T-helper 1 cell (primary cell): ENCODE measurements at places on chromosomes 11 and 22.

- no peak for DNase-seq
These were observed 48.5 kb downstream of the MICAL2 start for GRCh38 chr11:12158909-12159308.

- no peak for DNase-seq
These were observed 859.3 kb downstream of the BRD1 start for GRCh38 chr22:48968201-48968959.

- DNase-seq = no peak
These were observed 170.1 kb downstream of the GRIK4 start for GRCh38 chr11:120681434-120682331.

GRCh38 chr11:87819151-87819550, 356.1 kb downstream of the RAB38 start:
- no peak for DNase-seq

DNA sequence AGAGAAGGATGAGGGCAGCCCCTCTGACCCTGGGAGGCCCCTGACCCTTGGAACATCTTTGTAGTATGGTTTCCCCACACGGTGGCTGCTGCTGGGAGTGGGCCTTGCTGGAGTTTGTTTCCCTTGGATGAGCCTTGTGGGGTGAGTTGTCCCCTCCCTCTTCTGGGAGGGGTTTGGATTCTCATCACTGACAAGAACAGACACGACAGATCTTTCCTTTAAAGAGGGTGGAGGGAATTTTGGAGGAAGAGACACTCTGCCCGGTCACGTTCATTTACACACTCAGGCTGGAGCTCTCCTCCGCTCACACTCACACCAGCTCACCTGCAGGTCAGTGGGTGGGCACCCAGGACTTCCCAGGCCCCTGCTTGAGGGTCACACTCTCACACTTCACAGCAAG, 31.7 kb downstream of the POU2F3 start:
- no peak for DNase-seq

GRCh38 chr11:109644152-109644551, 222.2 kb downstream of the C11orf87 start:
- no peak for DNase-seq

GRCh38 chr11:32229576-32230240, 138.8 kb downstream of the RCN1 start:
- DNase-seq = no peak

GRCh38 chr11:119531056-119531455, 108.1 kb upstream of the THY1 start:
- no peak for DNase-seq

DNA sequence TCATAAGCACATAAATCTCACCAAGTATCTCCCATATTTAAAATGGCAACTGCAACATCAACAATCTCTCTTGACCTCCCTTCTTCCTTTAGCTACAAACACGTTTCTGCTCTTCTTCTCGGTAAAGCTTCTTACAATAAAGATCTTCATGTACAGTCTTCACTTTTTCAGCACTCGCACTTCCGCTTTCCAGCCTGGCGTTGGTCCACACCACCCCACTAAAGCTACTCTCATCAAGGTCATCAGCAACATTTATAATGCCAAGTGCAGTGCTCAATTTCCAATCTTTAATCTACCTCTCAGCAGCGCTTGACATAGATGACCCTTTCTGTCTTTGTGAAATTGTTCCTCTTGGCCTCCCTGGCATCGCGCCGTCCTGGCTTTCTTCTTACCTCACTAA, 33.6 kb downstream of the NTM start:
- DNase-seq = no peak

GRCh38 chr11:78040691-78041379, 17.8 kb upstream of the KCTD14 start:
- DNase-seq = peak; percentile 17

DNA sequence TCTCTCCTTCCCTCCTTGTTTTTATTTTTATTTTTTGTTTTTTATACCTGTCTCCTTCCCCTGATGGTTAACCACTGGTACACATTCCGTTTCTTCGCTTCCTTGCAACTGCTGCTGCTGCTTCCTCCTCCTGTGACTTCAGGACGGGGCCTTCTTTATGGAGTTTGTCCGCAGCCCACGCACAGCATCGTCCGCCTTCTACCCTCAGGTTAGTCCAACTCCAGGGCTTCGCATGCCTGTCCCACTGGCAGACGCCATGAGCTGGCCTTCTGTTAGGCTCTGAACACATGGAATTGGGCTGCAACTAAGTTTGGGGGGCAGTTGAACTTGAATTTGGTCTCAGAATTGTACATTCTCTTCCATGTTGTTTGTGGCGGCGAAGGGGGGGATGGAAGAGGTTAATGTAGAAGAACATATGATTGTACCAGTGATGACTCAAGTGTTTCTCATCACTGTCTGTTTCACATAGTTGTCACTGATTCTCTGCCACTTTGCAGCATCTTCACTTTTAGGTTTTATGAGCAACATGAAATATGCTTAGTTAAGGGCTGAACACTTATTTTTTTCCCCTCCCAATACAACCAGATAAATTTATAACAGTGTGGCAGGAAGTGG, 83.0 kb upstream of the YWHAH start:
- no peak for DNase-seq

DNA sequence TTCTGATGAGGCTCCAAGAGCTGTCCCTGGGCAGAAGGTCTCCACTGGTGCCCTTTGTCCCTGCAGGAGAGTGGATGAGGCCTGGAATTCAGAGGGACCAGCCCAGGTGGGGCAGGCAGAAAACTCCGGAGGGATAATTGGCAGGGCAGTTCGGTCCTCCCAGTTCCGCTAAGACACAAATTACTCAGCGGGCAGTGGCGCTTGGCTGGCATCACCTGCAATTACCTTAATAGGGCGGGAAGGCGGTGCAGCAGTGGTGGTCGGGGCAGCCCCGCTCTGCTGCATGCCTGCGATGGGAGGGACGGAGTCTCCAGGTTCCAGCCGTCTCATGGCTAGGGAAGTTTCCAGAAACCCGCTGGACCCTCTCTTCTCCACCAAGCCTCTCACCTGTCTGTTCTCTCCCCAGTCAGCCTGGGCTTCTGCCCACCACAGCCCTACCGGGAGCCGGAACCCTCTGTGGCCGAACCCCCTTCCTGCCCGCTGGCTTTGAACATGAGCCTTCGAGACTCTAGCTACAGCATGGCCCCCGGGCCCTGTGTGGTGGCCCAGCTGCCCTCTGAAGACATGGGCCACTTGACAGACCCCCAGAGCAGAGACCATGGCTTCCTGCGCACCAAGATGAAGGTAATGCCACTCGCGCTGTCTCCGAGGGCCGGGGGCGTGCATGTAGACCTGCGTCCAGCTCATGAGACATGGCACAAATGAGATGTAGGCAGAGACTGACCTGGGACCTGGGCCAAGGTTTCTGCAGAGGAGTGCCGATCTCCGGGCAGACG, 7.0 kb downstream of the OVOL1 start:
- DNase-seq = no peak

DNA sequence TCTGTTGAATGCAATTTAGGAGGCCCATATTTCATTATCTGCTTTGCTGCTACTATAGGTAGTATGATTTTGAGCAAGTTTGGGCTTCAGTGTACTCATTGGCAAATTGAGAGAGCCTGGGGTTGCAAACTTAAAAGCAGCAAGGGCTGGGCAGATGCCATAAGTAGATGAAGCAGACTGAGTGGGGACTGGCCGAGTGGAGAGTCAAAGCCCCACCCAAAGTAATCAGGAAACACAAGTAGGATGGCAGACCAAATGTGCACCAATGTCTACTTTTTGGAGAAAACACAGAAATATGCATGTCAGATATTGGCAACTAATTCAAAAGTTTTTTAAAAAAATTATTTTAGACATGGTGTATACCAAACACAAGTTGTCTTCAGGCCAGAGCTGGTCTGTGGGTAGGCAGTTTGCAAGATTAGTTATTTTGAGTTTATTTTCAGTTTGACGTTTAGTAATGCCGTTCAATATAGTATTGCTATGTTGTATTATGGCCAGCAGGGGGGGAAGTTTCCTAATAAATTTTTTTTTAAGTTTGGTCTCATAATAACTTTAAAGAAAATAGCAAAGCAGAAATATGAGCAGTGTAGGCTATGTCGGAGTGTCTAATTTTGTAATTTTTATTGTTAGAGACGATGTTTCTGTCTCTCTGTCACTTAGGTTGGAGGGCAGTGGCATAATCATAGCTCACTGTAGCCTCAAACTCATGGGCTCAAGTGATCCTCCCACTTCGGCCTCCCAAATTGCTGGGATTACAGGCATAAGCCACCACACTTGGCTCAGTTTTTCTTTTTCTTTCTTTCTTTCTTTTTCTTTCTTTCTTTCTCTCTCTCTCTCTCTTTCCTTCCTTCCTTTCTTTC, 105.1 kb downstream of the HIPK3 start:
- no peak for DNase-seq

DNA sequence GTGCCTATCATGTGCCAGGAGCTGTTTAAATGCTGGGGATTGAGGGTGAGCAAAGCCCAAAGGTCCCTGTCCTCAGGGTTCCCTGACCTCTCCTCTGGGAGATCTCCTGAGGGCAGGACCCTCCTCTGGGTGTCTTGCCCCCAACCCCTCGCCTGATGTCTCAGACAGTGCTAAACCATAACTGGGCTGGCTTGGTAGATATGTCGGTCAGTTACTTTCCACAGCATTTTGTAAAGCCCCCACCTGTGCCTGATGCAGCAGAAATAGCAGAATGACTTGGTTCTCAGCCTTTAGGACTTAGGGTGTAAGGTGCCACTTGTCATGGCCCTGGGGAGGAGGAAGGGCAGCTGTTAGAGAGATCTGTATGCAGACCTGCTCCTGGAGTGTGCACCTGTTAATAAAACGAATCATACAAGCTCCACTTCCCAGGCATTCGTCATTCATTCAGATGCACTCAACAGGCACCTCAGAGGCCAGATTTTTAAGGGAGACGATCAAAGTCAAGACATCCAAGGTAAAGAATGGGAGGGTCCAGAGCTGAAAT, 88.1 kb downstream of the TP53I11 start:
- DNase-seq = no peak

GRCh38 chr11:45485070-45485707, 180.2 kb downstream of the CHST1 start:
- no peak for DNase-seq

DNA sequence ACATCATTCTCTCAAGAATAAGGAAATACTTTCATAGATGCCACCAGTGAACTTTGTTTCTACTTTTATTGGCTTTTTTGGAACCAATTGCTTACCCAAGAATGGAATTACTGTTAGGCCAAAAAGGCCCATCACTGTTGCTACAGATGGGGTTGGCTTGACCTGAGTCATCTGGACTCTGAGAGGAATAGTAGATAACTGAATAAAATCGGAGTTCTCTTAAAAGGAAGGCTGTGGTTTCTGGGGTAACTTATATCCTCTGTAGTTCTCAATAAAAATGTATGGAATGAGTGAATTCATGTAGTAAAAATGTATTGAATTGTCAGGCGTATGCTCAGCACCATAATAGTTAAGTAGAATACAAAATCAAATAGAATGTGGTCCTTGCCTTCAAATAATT, 56.6 kb downstream of the ARHGEF12 start:
- DNase-seq = no peak

GRCh38 chr11:76723548-76723947, 53.0 kb upstream of the LRRC32 start:
- DNase-seq = no peak

DNA sequence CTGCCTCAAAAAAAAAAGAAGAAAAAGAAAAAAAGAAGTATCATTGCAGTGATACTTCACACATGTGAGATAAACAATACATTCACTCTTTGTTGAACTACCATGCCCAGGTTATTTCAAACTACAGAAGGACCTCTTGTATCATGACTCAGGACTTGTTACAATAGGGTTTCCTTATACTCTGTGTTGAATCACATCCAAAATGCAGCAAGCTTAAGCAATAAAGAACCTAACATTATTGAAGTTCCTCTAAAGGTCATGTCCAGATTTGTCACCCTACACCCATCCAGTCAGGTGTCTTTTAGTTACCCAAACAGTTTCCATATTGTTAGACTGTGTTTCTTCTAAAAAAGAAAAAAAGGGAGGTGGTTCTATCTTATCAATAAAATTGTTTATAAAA, 26.9 kb upstream of the ALKBH3 start:
- no peak for DNase-seq

- no peak for DNase-seq
These were observed 28.8 kb upstream of the ETS1 start for GRCh38 chr11:128616161-128616560.

DNA sequence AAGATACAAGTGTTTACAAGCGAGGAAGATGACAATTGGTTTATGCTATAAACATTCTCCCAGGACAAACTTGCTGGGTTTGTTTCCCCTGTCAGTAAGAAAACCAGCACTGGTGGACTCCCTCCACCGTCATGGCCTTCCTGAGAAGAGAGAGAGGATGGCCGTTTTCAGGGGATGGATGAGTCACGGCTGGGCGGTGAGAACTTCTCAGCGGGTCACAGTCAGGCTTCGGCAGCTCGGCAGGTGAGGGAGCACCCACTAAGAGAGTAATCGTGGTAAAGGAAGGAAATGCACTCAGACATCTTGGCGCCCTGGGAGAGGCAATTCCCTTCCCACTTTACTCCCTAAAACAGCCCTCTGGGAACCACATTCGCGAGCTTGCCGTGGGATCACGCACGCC, 83.9 kb downstream of the NCAM1 start:
- no peak for DNase-seq

DNA sequence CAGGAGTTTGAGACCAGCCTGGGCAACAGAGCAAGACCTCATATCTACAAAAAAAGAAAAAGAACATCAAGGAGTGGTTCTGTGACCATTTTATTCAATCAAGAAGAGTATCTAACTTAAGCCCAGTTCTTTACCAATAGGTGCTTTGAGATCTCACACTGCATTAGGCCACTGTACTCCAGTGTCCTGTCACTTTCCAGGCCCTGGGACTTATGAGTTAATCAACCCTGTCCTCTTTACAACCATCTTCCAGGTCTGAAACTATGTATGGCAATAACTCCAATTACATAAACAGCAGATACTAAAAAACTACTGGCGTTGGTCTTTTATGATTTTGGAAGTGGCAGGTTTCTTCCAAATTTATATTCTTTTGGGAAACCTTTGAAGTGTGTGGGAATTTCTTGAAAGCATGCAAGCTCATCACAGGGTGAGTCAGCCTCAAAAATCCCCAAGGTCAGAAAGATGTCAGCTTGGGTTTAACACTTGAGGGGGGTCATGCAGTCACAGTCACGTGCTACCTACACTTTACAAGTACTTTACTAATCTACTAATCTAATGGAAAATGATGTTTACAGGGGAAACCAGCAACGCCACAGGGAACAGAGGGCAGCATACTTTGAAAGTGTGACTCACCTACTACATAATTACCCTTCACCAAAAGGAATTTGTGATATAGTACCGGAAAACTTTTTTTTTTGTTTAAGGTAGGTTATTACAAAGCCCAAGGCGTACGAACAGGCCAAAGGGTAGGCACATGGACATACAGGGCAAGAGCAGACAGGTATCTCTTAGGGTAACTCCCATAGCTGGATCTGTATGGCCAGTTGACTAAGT, 15.6 kb downstream of the PISD start:
- no peak for DNase-seq

- no peak for DNase-seq
These were observed 44.9 kb downstream of the GRAMD1B start for GRCh38 chr11:123474994-123475393.

DNA sequence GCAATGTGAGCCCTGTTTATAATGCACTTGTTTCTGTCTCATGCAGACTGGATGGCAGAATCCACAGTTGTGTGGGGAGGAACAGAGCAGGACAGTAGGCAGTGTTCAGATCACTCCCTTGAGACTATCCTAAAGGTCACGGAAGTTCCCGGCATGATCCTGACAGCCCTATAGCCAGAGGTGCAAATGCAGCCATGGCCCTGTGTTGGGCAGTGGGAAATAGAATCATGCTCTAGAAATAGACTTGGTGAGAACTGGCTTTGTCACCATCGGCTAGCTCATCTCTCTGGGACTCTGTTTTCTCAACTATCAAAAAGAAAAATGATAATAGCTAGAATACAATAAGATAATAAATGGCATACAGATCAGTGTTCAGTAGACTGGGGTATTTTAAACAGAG, 123.2 kb downstream of the FEZ1 start:
- no peak for DNase-seq
